Brain (organoid and tissue), 16 donors: ENCODE measurements at places on chromosomes 13 and 19.

DNA sequence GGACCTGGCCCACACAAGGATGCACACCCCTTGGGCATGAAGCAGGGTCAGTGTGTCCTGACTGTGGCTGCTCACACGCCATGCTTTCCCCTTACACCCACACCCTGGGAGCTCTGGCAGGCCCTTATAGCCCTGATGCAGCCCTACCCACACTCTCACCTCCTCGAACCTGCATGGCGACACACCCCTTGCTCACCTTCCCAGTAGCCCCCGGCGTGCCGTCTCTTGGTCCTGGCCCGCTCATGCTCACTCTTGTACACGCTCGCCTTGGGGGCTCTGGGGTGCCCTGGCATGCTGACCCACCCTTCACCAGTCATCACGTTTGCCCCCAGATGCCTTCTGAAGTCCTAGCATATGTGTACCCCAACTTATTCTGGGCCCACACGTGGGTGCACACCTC lies 56.1 kb downstream of the MAP4K1 start:
- DNase-seq, result no peak

DNA sequence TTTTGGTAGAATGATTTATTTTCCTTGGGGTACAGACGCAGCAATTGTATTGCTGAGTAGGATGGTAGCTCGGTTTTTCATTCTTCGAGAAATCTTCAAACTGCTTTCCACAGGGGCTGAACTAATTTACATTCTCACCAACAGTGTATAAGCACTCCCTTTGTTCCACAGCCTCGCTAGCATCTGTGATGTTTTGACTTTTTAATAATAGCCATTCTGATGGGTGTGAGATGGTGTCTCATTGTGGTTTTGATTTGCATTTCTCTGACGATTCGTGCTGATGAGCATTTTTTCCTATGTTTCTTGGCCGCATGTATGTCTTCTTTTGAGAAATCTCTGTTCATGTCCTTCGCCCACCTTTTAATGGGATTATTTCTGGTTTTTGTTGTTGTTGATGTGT lies 54.8 kb upstream of the UQCRFS1 start:
- DNase-seq, result peak; percentile 35

DNA sequence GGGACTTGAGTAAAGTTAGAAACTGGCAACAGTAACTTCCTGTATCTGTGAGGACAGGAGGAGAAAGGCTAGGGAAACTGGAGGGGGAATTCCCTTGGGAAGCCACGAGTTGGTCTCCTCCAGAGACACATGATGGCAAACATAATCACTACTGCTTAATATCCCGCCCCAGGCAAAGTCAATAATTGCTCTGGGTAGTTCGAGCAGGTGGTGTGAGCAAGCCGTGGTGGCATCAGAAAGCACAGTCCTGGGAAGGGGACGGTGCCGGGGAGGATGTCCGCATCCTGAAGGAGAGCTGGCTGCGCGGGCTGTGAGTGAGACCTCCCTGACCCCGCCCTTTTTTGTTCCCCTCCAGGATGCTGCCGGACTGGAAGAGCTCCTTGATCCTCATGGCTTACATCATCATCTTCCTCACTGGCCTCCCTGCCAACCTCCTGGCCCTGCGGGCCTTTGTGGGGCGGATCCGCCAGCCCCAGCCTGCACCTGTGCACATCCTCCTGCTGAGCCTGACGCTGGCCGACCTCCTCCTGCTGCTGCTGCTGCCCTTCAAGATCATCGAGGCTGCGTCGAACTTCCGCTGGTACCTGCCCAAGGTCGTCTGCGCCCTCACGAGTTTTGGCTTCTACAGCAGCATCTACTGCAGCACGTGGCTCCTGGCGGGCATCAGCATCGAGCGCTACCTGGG lies 1.4 kb downstream of the FFAR2 start:
- no peak for DNase-seq

- peak; percentile 78 for DNase-seq
Observed at GRCh38 chr19:1860042-1860775, 3.2 kb downstream of the KLF16 start.

GRCh38 chr13:96273196-96273595 lies 183.3 kb downstream of the HS6ST3 start:
- no peak for DNase-seq

- DNase-seq, result peak; percentile 76
Observed at GRCh38 chr19:42313096-42313839, at the start of gene TMEM145. TMEM145 (plus strand) TSS chr19:42313309; CDS start chr19:42313377, 68 bp downstream.

DNA sequence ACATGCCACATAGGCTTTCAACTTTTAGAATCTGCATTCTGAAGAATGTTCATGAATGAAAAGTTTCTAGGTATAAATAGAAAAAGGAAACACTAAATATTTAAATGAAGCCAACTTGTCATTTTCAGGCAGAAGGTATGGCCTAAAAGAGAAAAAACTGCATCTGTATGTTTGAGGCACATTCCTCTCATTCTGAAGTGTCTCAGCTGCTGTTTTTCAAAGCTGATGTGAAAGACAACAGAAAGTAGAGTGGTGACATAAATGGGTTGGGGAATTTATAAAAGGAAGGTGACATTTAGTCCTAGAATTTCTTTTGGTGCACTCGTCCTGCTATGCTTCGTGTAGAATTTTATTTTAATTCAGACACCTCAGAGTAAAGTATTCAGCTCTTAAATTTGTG lies 539.6 kb upstream of the SLITRK5 start:
- no peak for DNase-seq

- DNase-seq, result no peak
Observed at GRCh38 chr19:28940751-28941500, 272.0 kb downstream of the UQCRFS1 start.

DNA sequence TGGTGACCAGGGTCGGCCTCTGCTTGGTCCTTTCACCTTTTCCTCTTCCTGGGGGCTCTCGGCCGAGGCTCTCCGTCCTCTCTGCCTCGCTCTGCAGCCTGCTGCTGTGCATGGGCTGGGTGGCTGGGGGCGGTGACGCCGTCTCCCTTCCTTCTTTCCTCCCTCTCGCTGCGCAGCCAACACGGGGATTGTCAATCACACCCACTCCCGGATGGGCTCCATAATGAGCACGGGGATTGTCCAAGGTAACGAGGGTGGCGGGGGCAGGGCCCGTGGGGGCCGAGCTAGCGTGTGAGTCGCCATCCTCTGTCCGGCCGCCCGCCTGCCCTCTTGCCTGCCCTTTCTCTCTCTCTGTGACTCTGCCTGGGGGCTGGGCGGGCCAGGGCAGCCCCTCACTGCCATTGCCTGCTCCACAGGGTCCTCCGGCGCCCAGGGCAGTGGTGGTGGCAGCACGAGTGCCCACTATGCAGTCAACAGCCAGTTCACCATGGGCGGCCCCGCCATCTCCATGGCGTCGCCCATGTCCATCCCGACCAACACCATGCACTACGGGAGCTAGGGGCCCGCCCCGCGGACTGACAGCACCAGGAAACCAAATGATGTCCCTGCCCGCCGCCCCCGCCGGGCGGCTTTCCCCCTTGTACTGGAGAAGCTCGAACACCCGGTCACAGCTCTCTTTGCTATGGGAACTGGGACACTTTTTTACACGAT lies 7.1 kb downstream of the YIPF2 start:
- DNase-seq, result no peak

DNA sequence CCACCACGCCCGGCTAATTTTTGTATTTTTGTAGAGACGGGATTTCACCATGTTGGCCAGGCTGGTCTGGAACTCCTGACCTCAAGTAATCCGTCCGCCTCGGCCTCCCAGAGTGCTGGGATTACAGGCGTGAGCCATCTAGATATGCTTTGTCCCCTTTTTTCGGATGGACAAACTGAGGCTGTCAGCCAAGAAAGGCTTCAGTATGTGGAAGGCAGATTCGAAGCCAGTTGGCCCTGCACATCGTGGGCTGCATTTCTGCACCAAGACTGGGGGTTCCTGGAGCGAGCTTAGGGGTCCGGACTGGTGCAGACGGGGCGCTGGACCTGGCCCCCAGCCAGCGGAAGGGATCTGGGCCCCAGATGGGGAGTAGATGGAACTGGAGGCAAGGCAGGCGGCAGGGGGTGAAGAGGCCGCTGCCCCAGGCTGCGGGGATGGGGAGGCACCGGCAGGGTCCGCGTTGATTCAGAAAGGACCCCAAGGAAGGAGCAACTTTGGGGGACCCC lies 9.7 kb upstream of the JUND start:
- no peak for DNase-seq

DNA sequence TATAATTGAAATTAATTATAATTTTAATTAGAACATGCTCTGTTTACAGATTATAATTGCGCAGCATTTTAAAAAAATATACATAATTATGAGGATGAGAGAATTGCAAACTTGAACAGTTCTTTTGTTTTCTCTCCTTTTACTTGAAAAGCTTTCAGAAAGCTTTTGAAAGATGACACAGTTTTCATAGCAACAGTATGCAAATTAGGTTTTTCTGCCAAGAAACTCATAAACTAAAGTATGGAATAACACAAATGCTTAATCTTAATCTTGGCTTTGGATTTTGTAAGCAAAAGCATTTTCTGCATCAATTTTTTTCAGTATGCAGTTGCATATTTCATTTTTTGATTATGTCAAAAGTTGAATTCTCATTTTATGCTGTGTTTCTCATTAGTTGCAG lies 32.8 kb upstream of the AKAP11 start:
- DNase-seq, result peak; percentile 56

GRCh38 chr13:19668778-19669177 lies 35.3 kb downstream of the MPHOSPH8 start:
- no peak for DNase-seq

DNA sequence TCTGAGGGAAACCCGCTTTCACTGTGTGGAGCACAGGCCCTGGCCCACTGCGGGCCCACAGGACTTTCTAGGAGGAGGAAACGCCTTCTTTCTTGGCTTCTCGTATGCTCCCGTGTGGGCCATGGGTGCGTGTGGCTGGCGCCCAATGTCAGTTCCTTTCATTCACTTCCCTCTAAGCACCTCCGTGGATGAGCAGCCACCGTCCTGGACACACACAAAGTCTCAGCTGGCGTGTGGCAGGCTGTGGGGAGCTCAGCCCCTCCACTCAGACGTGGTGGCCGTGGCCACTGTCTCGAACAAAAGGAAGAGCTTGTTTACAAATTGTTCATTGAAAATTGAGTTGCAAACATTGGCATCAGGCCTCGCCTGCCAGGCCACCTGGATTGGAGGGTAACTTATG lies 240.0 kb upstream of the SGCG start:
- no peak for DNase-seq

DNA sequence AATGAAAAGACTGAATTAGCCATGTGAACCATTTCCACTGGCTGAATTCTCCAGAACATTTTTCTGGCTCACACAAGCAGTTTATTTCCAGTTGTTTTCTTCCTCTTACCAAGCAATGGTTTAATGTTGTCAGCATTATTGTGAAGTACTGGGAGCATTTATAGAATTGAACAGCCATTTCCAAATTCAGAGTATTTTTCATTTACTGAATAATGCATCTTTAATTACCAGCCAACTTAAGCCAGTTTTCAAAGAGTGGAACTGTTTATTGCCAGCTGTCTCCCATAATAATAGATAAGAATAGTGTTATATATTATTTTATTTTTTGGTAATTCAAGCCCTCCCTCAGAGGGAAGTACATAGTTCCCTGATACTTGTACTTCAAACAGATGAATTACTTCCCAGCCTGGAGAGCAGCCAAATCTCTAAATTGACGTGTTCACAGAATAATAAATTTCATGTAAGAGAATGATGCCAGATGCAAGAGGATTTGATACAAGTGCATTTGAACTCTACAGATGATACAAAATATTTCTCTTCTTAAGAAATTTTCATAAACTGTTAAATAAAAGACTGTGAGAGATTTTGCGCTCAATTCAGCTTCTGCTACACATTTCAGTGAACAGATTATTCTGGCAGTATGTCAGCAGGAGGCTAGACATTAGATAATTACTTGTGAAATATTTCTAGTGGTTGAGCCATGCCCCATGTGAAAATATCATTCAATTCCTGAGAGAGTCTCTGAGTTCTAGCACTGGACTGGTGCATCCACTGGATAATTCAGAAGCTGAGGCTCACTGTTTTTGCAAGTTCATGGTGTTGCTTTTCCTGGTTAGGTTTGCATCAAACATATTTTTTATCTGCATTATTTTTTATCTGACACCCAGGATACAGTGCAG lies 315.9 kb downstream of the SLC7A1 start:
- DNase-seq, result peak; percentile 54

- no peak for DNase-seq
Observed at GRCh38 chr13:20132052-20132634, 28.7 kb downstream of the GJA3 start.

- DNase-seq, result no peak
Observed at GRCh38 chr13:97512732-97513131, 78.8 kb downstream of the RAP2A start.

DNA sequence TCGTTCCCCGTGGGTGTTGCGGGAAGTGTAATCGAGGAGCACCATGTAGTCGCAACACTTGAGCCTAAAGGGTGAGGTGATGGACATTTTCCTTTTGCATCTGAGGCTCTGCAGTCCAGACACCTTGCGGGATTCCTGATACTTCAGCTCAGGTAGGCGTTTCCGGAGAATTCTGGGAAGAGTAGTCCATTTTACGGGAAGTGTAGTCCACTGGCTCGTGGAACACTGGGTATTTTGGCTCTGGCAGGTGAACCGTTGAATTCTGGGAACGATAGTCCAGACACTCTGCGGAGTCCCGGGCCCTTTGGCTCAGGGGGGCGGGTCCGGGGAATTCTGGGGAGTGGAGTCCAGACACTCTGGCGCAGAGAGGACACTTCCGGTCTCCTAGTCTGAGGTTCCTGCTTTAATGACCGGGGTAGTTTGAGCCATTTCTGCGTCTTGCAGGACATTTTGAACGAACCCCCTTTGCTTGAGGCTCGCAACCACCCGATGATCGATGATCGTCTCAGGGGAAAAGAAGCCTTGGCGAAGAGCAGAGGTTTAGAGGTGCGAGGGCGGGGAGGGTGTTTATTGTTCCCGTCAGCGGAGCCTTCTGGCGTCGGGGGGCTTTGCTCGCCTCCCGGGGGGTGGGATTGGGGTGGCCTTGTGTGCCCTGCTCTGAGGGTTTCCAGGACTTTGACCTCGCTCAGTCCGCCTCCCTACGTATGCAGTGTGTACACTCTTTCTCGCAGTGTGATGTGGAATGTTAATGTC lies at the start of gene ZNF223:
Gene ZNF223, plus strand, starts transcription at position 387 of the 753 bp plus-strand sequence. CDS start 3,141 bp downstream, outside the sequence.
- peak; percentile 98 for DNase-seq

DNA sequence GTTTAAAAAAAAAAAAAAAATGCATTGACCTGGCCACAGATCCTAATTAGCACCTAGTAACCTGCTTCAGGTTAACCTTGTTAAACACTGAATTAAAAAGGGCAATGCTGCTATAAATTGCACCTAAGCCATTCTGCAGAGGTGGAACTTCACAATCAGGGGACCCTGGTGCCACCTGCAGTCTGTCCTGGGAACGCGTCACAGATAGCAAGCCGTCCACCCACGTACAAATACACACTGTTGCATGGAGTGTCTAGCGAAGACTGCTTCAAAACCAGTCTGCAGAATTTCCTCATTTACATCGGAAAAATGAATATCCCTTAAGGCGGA lies 169.3 kb downstream of the COL4A1 start:
- peak; percentile 88 for DNase-seq

DNA sequence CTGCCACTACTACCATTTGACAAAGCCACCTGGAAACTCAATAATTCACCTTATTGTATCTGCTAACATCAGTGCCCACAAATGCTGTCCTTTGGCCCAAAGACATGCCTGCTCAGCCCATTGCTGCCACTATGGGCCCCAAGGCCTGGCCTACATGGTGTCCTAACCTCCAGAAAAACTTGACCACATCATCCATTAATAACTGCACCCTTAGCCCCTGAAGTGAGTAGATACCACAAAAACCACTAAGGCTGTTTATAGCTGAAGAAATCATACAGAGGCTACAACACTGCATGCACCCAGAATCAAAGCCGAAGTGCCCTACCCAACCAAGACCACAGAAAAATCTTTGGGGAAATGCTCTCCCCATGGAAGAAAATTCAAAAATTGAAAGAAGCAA lies 932.8 kb upstream of the SLITRK6 start:
- no peak for DNase-seq

GRCh38 chr13:82791035-82791434 lies 1091.2 kb downstream of the SLITRK1 start:
- DNase-seq, result peak; percentile 10
